ENCODE measurements at places on chromosomes 6 and 20.

GRCh38 chr6:159118924-159119323 lies 50.3 kb upstream of the FNDC1 start:
- DNase-seq = peak; percentile 29

- no peak for DNase-seq
These were observed 107.5 kb downstream of the CENPW start for GRCh38 chr6:126447367-126447766.

DNA sequence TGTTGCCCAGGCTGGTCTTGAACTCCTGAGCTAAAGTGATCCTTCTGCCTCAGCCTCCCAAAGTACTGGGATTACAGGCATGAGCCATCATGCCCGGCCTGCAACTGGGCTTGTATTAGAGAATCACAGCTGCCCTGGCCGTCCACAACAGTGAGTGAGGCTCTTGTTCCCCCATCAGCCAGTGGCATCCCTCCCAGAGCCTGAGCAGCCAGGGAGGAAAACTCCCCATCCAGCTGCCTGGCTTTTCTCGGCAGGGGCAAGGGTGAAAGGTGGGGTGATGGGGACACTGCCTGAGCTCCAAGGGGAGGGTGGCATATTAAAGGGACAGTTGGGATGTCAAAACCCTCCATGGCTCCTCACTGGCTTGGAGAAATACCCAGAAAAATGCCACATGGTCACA lies 185.6 kb downstream of the NFATC2 start:
- DNase-seq = no peak

GRCh38 chr6:17965397-17965796 lies 22.0 kb downstream of the KIF13A start:
- DNase-seq = no peak

DNA sequence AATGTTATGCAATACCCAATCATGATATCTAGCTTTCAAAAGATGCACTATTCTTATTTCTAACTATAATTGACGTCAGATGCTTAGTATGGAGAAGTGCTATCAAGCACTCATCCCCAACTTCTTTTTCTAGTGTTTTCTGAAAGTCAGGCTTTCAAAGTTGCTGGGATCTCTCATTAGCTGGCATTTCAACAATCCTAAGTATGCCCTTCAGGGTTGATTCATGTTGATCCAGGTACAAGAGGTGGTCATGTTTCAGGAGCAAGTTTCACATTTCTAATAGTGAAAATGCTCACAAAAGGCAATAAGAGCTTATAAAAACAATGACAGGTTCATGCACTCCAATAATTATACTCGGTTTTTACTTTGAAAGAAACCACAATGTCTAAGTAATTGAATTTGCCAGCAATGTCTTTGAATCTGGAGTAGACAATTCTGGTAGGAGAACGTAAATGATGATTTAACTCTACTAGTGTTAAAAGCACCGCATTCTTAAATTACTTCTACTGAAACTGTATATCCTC lies 193.7 kb upstream of the KHDRBS2 start:
- DNase-seq = no peak

- no peak for DNase-seq
These were observed 48.9 kb upstream of the ENPP5 start for GRCh38 chr6:46219661-46220060.

GRCh38 chr6:149560736-149561135 lies 5.4 kb upstream of the GINM1 start:
- peak; percentile 36 for DNase-seq

DNA sequence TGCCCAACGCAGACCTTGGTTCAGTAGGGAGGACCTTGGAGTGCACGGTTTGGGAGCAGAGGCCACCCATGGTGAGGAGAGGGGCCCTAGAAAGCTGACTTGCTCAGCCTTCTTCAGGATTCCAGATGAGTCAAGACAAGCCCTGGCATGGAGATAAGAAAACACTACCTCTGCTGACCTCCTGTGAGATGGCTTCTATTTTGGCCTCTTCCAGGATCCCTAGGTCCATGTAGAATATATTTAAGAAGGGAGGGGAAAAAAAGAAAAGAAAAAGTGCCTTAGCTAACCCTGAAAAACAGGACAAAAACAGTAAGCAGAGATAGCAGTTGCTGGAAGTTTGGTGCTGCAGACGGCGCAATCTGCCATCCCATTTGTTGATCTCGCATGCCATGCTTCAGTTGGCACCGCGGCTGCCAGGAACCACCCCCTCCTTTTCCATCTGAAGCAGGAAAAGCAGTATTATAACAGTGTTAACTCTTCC lies 100.0 kb downstream of the ARMC2 start:
- DNase-seq = peak; percentile 51

- no peak for DNase-seq
These were observed 26.3 kb upstream of the ZNF318 start for GRCh38 chr6:43395776-43396175.

DNA sequence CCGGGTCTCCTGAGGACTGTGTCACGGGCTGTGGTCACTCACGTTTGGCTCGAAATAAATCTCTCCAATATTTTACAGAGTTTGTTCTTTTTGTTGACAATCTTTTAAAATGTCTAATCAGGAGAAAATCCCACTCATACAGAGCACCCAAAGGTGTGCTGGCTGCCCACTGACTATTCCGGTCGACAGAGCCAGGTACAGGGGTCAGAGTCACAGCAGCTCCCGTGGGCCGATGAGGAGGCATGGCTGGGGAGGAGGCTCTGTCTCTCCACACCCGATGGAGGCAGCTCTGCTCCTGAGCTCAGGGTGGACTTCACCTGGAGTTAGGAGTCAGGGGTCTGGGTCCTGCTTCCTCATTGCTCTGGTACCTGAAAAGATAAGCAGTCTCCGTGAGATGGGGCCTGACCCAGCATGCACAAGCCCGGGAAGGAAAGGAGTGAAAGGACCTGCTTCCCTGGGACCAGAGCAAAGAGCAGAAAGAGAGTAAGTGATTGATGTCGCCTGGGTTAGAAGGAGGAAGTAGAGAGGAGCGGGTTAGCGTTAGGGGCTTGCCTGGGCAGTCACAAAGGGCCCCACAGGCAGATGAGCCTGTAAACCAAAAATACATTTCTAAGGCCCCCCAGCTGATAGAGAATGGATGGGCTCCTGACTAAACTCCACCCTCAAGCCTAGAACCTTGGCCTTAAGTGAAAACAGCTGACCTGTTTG lies 53.5 kb upstream of the UNC93A start:
- DNase-seq = peak; percentile 8

GRCh38 chr6:82841309-82841708 lies 224.3 kb downstream of the UBE3D start:
- DNase-seq = no peak

- no peak for DNase-seq
These were observed 26.9 kb upstream of the EYA4 start for GRCh38 chr6:133214267-133214666.

DNA sequence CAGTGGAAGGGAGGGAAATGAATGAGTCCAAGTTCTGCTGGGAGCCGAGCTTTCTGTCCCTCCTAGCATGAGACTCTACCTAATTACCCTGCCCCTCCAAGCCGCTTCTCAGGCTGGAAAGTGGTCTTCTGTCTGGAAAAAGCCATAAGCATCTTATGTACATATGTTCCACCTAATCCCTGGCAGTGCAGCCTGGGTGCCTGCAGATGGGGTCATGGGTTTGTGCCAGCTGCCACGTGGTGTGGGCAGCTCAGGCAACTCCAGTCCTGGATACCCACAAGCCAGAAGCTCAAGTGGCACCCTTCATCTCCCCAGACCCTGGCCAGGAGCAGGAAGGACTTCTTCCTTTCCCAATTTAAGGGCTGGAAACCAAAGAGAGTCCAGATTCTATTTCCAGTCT lies 253.1 kb downstream of the LY86 start:
- DNase-seq = no peak

GRCh38 chr20:53935344-53936084 lies 134.9 kb downstream of the BCAS1 start:
- no peak for DNase-seq

GRCh38 chr6:91328241-91328640 lies 741.4 kb upstream of the MAP3K7 start:
- no peak for DNase-seq

- no peak for DNase-seq
These were observed 134.6 kb upstream of the CCN2 start for GRCh38 chr6:132085731-132086130.

- no peak for DNase-seq
These were observed 140.9 kb downstream of the PHACTR3 start for GRCh38 chr20:59745201-59745600.

DNA sequence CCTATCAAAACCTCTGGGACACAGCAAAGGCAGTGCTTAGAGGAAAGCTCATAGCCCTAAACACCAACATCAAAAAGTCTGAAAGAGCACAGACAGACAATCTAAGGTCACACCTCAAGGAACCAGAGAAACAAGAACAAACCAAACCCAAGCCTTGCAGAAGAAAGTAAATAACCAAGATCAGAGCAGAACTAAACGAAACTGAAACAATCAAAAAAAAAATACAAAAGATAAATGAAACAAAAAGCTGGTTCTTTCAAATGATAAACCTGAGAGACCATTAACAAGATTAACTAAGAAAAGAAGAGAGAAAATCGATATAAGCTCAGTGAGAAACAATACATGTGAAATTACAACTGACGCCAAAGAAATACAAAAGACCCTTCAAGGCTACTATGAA lies 34.8 kb upstream of the RUNX2 start:
- DNase-seq = no peak

DNA sequence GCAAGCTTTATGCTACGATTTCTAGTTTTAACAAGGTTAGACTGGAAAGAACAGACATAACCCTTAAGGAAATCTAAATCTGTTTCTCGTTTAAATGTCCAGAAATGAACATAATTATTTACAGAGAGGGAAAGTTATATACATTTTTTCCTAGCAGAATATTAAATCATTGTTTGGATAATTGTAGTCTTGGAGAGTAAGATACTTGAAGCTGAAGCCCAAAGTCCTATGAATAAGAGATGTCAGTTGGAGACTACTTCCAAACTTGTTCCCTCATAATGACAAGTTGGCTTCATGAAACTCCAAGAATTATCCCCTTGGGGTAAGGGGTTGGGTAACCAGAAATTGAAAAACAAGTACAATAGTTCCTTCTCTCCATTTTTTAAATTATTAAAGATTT lies 911.1 kb upstream of the MAN1A1 start:
- DNase-seq = no peak

DNA sequence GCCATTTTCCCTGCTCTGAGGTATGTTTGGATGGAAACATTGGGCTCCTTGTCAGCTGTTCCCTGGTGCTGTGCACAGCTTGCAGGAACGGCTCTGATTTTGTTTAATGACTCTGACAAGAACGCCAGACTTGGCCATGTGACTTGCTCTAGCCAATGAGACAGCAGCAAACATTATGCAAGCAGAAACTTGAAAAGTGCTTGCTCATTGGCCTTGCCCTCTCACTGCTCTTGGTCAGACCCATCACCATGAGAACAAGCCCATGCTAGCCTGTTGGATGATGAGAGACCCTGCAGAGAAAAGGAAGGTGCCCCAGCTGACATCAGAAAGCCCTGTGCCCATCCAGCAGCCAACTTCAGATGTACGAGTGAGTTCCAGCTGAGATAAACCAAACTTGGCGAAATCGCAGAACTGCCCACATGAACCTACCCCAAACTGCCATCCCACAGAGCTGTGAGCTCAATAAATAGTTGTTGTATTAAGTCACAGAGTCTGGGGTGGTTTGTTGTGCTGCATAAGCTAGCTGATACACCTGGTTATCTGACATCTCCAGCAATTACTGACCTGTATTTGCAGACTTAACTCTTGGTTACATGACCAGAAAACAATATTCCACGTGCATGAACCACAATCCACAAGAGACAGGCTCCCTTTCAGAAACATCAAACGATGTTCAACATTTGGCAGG lies 96.9 kb downstream of the JPH2 start:
- DNase-seq = no peak

- DNase-seq = no peak
These were observed 39.1 kb upstream of the ANKRD60 start for GRCh38 chr20:58267389-58268215.

- DNase-seq = no peak
These were observed 71.5 kb downstream of the CD83 start for GRCh38 chr6:14189074-14189473.

GRCh38 chr20:49989234-49990065 lies 6.7 kb downstream of the SNAI1 start:
- DNase-seq = peak; percentile 84

DNA sequence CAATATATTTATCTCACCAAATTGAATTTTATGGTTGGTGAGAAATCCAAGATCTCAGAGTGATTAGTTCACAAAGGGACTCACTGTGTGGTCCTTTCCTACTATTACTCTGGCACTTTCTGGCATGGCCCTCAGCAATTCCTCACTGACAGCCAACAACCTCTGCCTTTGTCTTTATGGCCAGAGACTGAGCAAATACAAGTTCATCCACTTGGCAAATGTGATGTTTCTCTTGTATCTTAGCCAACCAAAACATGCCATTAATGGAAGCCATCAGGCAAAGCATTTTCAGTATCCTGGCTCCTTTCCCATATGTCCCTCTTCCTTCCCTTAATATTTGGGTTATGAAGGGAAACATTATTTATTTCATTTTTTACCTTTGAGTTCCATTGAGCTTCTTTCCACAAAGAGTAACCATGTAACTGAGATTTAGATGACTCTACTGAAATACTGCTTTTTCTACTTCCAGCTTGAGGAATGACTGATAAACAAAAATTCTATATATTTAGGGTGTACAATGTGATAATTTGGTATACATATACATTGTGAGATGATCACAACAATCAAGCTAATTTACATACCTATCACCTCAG lies 30.8 kb upstream of the SMLR1 start:
- no peak for DNase-seq

DNA sequence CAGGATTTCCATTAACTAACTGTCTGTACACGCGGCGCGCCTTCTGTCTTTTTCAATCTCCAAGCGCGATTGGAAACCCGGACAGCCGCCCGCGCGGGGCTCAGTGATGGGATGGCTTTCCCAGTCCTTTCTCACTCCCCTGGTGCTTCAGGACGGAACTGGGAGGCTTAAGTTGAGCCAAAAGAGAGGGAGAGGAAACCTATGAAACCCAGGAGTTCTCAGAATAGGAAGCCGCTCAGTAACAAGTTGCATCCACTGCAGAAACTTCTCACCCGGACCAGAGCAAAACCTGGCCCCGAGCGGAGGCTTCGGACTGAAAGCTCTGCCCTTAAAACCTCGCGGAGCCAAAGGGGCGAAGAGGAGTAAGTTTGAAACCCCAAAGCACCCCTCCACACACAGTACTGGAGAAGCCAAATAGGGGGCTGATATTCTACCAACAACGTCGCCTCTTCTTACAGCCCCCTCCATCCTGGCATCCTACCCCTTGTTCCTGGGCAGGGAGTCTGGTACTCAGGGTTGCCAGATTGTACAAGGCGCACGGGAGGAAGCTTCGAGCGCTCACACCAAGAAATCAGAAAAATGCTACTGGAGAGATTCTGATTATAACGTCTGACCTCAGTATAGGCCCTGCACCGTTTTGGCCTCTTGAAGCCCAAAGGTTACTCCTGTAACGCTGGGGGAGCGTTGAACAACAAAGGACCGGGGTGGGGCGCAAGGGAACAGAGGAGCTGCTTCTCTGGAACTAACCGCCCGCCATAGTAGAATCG lies 906 bp upstream of the COL12A1 start:
- DNase-seq = no peak

GRCh38 chr6:105588123-105588710 lies 185.3 kb upstream of the PREP start:
- DNase-seq = no peak
